ENCODE measurements at places on chromosomes 7 and 10. TPM values are rescaled to one million over a fixed set of nuclear protein-coding genes. Genes with fewer than 3 reads are reported as not detected.

Gene DYDC2
- total RNA-seq: not detected

Gene GPR141
- 0.09 TPM for total RNA-seq

Gene IGF2BP3
- total RNA-seq: 12.8 TPM

Gene ZNF853
- total RNA-seq: 0.57 TPM

Gene ECD
- 20.8 TPM for total RNA-seq

Gene TMEM176B
- 3.8 TPM for total RNA-seq

Gene OAT
- 201 TPM for total RNA-seq

Gene NYAP1
- total RNA-seq: 0.14 TPM

Gene MPLKIP
- 13.8 TPM for total RNA-seq

Gene NME8
- total RNA-seq: not detected

Gene TMEM229A
- not detected for total RNA-seq

Gene HKDC1
- total RNA-seq: 0.28 TPM

Gene NUTM2A
- total RNA-seq: 0.28 TPM

Gene NACAD
- 0.83 TPM for total RNA-seq

Gene LIPN
- not detected for total RNA-seq

Gene C10orf71
- not detected for total RNA-seq

Gene CDK13
- 58.1 TPM for total RNA-seq

Gene ITPRID1
- not detected for total RNA-seq

Gene PRKCQ
- total RNA-seq: under 0.01 TPM

Gene ZNF503
- 4.7 TPM for total RNA-seq

Gene SFRP4
- total RNA-seq: 9.0 TPM

Gene CRYGN
- 0.74 TPM for total RNA-seq

Gene SP8
- total RNA-seq: not detected

Gene SRRM3
- total RNA-seq: 2.0 TPM

Gene CLRN3
- not detected for total RNA-seq

Gene H2BK1
- not detected for total RNA-seq

Gene CDHR1
- under 0.01 TPM for total RNA-seq

Gene SLC16A9
- total RNA-seq: 0.55 TPM

Gene LMBR1
- 51.6 TPM for total RNA-seq

Gene SMKR1
- total RNA-seq: 0.09 TPM

Gene OR2A12
- not detected for total RNA-seq

Gene ENO4
- 0.43 TPM for total RNA-seq

Gene FAM221A
- total RNA-seq: 1.7 TPM

Gene CCDC146
- total RNA-seq: 3.1 TPM

Gene PRLHR
- not detected for total RNA-seq

Gene GHRHR
- total RNA-seq: not detected

Gene SRGN
- total RNA-seq: 36.7 TPM

Gene TWNK
- 4.1 TPM for total RNA-seq

Gene AGBL3
- 1.4 TPM for total RNA-seq

Gene AFAP1L2
- total RNA-seq: 0.14 TPM

Gene TAS2R5
- 0.57 TPM for total RNA-seq

Gene PODXL
- total RNA-seq: 0.83 TPM

Gene HMX3
- total RNA-seq: not detected

Gene GIMAP5
- total RNA-seq: 0.14 TPM

Gene AIFM2
- 8.4 TPM for total RNA-seq

Gene FGFR2
- 0.71 TPM for total RNA-seq

Gene NPY
- total RNA-seq: not detected

Gene CLEC5A
- not detected for total RNA-seq

Gene LEP
- total RNA-seq: 0.09 TPM

Gene HMX2
- total RNA-seq: not detected

Gene KCNIP2
- total RNA-seq: 1.8 TPM

Gene RADIL
- total RNA-seq: 0.57 TPM

Gene ADIRF
- total RNA-seq: 110 TPM
